ENCODE measurements at places on chromosomes 13 and 19.

DNA sequence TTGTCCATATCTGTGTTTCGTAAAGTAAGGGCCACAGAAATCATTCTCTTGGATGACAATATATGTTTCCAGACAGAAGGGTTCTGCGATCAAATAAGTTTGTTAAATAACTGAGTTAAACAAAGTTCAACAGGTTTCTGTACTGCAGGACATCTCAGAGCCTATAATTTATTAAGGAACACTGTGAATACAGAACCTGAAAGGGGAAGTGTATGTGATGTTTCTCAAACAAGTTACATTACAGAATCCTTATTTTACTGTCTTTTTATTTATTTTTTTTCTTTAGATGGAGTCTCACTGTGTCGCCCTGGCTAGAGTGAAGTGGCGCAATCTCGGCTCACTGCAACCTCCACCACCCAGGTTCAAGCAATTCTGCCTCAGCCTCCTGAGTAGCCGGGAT is 55.4 kb upstream of the GTF2F2 start:
- DNase-seq = no peak

DNA sequence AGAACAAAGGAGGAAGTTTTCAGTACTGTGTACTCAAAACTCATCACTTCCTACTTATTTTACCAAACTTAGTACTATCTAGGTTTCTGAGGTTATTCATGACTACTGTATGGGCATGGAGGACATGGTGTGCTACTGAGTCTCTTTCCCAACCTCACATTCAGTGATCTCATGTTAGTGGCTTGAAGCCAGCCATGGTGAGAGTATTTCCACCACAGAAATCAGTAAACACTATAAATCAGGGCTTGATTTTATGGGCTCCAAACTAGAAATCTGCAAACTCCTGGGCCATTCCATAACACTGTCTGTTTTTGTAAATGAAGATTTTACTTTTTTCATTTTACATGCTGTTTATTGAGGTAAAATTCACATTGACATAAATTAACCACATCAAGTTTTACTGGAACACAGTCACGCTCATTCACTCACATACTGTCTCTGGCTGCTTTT is 19.7 kb downstream of the MED26 start:
- peak; percentile 84 for DNase-seq

DNA sequence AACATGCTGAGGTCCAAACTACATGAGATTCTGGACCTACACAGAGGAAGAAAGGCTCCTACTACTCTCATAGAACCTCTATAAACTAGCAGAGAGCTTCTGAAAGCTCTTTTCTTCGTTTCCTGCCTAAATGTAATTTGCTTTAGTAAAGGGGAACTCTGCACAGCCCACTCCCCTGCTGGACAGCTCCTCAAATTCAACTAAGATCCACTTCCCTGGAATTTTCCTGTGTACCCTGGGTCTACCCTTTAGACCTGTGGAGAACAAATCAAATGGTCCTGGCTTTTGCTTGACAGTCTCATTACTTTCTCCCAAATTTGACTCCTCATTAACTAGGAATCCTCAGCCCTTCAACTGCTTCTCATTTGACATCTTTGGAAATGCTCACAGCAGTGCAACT is 3.5 kb upstream of the DCLK1 start:
- no peak for DNase-seq

DNA sequence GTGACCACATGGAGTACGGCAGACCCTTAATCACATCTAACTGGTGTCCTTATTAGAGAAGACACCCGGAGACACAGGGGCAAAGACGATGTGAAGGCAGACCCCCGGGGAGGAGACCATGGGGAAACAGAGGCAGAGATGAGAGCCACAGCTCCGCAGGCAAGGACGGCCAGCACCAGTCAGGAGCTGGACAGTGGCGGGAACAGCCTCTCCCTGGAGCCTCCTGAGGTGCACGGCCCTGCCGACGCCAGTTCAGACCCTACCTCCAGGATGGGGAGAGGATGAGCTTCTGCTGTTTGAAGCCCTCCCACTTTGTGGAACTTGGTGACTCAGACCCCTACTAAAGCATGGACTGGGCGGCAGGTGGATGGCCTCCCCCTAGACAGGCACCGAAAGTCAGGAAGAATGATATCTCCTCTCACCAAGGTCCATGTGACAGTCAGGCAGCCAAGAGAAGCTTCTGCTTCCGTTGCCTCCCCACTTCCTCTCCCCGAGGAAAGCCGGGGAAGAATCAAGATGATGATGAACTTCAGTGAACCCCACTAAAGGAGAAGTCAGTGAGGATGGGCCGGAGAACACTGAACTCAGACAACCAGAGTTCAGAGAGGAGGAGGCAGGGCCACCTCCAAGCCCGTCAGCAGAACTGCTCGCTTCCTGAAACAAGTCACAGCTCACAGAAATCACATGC is 25.4 kb downstream of the RAB20 start:
- no peak for DNase-seq

- DNase-seq = no peak
Observed at GRCh38 chr19:726993-727956, 18.5 kb downstream of the PALM start.

- no peak for DNase-seq
Observed at GRCh38 chr19:6272913-6273600, 6.7 kb downstream of the MLLT1 start.

DNA sequence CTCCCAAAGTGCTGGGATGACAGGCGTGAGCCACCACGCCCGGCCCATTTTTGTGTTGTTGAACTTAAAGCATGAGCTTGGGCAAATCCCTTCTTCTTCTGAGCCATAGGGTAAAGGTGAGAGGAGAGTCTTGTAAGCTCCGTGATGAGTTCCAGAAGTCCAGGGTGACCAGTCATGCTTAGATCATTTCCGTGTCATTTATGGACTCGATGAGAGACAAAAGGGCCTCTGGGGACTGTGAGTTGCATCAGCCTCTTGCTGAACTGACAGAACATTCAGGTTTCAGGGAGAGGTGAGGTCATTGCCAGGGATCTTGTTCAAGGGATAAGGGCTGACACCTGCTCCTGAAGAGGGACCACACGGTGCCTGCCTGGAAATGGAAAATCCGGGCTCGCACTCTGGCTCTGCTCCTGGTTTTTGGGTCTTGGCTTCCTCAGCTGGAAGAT is 53.6 kb downstream of the GADD45B start:
- DNase-seq = peak; percentile 97

- DNase-seq = no peak
Observed at GRCh38 chr13:42626176-42626860, 52.4 kb downstream of the TNFSF11 start.

- DNase-seq = no peak
Observed at GRCh38 chr19:44696939-44697669, 1.8 kb upstream of the CEACAM16 start.

- DNase-seq = no peak
Observed at GRCh38 chr13:51689663-51689996, 105.4 kb downstream of the WDFY2 start.

- DNase-seq = peak; percentile 53
Observed at GRCh38 chr19:43780706-43781525, at the start of gene KCNN4. Gene KCNN4 (minus strand): TSS chr19:43780973. CDS start chr19:43780861, 112 bp downstream.

DNA sequence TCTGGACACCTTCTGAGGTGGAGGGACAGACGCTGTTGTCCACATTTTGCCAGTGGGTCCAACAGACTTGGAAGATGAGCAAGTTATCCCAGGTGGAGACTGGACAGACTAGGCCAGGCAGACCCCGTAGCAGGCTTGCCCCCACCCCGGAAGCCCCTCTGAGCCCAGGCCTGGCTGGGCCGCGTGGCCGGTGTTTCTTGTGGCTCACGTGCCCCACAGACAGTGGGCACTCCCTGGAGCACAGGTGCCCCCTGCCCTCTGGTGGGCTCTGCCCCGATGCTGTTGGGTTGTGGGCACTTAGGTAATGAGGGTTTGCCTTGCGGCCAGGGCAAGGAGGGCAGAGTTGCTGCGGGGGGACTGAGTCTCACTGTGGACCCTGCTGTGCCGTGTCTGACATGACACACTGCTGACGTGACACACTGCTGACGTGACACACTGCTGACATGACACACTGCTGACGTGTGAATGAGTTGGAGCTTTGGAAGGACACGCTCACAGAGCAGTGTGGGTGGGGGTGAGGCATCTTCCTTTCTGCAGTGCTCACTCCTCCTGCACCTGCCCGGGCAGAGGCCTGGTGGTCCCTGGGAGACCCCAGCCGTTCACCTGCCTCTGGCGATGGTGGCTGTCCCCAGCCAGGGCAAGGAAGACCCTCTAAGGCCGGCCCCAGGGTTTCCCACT is 25.1 kb downstream of the DOT1L start:
- DNase-seq = peak; percentile 46

- DNase-seq = no peak
Observed at GRCh38 chr13:50094615-50095293, 79.5 kb downstream of the KCNRG start.

Measured in EL (cell line).